ENCODE measurements at places on chromosomes 11 and 22.

DNA sequence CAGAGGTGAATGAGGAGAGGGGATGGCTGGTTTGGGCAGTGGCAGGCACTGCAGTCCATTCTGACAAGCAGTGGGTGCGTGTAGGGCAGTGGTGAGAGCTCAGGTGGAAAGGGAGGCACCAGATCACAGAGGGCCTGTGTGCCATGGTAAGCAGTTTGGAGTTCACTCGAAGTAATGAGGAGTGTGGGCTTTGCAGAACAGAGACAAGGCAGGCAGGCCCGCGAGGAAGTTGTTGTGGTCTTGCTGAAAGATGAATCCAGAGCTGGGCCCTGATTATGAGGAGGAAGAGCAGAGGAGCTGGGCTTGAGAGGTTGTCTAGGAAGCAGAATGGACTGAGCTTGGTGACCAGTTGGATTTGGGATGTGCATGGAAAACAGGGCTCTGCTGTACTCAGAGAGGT lies 1.6 kb upstream of the DNAJB13 start:
- no peak for DNase-seq

DNA sequence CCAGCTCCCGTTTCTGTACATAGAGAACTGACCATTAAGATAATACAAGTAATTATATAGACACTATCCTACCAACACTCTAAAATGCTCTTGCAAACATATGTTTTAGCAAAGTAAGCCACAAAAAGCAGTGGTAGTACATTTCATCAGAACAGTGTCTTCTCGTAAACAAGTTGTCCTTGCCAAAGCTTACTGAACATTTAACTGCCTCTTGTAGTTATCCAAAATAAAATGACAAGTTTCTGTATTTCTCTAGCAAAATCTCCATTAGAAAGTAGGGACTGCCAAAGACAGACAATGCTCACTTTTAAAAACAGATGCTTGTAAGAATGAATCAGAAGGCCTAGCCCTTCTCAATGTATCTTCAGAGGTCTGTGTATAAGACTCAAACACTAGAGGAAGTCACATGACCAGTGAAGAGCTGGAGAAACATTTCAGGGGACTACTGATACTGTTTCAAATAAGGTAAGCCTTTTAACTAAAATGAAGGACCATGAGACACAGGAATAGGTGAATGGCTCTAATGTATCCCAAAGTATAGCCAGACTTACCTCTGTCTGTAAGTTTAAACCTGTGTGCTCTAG lies 7.8 kb upstream of the ZC3H12C start:
- no peak for DNase-seq

- DNase-seq, result no peak
These were observed 9.0 kb upstream of the GRAMD4 start for GRCh38 chr22:46611189-46611588.

GRCh38 chr11:77107950-77108349 lies 5.3 kb downstream of the OMP start:
- DNase-seq, result no peak

DNA sequence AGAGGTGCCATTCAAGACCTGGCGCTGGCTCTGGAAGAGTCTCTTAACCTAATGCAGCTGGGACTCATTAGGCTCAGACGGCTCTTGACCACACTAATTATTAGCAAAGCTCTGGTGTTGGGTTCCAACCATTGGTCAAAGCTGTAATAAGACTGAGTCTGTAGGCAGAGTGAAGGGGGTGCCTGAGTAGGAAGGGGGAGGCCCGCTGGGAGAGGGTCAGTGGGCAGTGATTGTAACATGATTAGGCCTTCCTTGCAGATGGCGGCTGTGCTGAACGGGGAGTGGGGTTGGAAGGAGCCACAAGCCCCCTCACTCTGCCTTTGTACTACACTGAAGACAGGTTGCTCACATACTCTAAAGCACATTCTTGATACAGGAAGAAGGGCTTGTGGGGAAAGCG lies 5.2 kb downstream of the SRPRA start:
- no peak for DNase-seq

- no peak for DNase-seq
These were observed 2.7 kb downstream of the PLXNB2 start for GRCh38 chr22:50304528-50305392.

DNA sequence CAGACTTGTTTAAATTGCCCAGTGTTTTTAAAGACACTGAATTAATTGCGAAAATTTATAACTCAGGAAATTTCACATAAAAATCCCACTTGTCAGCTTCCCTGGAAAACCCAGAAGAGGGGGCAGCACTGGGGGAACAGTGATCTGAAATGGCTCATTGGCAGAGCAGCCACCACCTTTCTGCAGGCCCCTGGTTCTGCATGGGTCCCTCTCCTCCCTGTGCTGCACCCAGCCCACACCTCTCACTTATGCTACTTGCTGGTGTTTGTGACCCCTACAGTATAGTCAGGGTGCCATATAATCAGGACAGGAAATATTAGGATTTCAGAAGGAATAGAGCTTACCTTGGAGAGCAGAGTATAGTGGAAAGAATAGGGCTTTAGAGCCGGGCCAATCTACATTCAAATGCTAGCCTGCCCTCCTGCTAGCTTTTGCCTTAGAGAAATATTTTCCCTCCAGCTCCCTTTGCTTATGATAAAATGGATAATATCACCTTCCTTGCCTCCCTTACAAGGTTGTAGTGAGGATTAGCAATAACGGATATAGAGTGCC lies 28.5 kb upstream of the C11orf96 start:
- no peak for DNase-seq

DNA sequence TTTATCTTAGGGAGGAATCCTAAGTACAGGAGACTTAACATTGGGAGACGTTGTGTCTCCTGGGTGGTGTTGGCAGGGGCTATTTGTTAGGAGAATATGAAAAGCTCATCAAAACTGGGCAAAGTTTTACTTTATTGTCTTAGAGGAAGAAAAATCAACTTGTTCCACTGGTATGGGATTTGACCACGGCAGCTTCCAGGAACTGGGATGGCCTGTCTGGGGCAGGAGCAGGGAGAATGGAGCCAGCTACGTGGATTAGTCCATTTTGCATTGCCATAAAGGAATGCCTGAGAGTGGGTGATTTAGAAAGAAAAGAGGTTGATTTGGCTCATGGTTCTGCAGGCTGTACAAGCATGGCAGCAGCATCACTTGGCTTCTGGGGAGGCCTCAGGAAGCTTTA lies 198.4 kb downstream of the ADAMTS15 start:
- DNase-seq, result no peak

- no peak for DNase-seq
These were observed 268.5 kb upstream of the SYN3 start for GRCh38 chr22:33326540-33327295.

DNA sequence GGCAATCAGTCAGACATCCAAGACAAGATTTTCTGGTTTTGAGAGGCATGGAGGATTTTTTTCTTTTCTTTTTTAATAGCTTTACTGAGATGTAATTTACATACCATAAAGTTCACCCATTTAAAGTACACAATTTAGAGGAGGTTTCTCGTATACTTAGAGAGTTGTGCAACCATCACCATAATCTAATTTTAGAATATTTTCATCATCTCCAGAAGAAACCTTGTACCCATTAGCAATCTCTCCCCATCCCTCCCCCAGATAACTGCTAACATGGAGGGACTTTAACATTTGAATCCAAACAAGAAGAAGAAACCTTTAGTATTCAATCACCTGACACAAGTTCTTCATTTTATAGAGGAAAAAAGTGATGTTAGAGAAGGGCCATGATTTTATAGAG lies 83.6 kb downstream of the CLPB start:
- no peak for DNase-seq

Data from activated T-helper 1 cell treated with Interleukin-2 at 50 U/mL for 16 hours (primary cell).